ENCODE measurements at places on chromosomes 1 and 21.

DNA sequence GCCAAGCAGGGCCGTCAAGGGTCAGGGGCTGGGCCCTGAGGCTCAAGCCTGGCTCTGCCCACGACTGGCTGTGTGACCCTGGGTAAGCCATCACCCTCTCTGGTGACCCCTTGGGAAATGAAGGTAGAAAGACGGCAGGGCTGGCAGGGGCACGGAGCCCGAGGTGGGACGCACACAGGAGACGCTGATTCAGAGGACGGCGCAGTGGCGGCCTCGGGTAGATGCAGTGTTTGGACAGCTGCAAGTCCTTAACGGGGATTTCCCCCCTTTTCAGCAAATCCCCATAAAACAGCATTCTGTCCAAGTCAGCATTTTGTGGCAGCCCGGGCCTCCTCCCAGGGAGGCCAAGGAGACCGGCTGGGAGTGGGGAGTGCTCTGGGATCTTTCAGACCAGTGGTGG, 16.7 kb downstream of the COL8A2 start:
- no peak for DNase-seq

DNA sequence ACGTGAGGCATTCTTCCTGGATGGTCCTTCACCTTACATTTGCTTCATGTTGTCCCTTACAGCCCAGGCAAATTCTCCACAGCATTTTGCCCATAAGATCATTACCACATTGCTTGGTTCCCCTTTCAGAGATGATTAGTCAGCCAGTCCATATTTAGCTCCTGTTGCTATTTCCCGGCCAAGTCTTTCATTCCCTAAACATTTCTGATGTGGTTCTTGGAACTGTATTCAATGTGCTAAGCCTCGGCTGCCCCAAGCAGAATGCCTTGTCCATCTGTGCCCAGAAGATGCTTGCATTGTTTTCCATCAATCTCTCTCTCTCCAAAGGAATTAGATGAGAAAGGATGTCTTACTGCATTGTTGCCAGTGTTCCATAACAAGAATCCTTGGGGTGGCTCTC, 420.9 kb upstream of the CAMK1G start:
- DNase-seq: no peak

DNA sequence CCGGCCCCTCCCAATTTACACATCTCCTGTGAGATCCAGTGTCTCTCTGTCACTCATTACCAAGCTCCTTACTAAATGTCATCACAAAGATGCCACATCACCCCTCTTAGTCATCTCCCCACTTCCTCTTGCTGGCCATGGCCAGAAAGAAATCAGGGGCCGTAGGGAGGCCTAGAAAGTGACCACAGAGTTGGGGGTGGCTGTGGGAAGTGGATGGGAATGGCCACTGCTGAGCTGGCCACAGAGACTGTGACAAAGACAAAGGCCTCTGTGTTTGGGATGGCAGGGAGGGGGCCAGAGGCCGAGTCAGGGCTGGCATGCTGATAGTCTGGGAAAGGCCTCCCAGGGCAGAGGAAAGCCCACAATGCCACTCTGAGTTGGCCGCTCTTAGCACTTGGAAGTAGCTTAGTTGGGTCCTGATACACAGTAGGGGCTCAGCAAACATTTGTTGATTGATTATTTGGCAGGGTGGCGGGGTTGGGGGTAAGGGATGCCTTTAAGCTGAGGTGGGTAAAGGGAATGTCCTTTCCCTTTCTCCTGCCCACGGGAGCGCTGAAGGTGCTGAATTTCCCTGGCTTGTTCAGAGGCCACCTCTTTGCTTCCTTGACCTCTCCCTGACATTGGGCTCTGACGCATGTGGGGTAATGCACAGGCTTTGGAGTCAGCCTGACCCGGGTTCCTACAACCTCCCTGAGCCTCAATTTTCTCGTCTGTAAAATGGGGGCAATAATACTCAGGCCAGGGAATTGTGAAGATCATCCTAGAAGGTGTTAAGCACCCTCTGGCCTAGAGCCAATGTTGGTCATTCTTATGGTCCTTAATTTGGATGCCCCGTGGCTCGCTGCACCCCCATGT, 13.2 kb downstream of the NAV1 start:
- DNase-seq: no peak

- no peak for DNase-seq
These were observed 8.1 kb downstream of the S100A6 start for GRCh38 chr1:153527683-153528040.

DNA sequence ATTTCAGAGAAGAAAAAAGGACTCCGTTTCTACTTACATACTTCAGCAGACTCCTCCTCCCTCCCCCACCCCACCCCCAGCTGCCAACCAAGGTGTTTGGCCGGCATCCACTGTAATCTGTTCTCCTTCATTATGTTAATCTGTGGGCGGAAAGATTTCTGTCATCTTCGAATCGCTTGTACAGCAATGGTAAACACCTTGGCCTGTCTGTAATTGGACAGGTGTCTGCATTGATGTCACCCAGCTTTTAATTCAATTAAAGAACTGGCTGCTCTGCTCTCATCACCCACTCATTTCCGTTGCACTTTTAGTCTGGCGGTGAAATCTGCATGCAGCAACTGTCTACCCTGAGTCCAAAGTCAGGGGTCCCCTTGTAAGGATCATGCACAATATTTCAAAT, 368.6 kb downstream of the USH2A start:
- no peak for DNase-seq

DNA sequence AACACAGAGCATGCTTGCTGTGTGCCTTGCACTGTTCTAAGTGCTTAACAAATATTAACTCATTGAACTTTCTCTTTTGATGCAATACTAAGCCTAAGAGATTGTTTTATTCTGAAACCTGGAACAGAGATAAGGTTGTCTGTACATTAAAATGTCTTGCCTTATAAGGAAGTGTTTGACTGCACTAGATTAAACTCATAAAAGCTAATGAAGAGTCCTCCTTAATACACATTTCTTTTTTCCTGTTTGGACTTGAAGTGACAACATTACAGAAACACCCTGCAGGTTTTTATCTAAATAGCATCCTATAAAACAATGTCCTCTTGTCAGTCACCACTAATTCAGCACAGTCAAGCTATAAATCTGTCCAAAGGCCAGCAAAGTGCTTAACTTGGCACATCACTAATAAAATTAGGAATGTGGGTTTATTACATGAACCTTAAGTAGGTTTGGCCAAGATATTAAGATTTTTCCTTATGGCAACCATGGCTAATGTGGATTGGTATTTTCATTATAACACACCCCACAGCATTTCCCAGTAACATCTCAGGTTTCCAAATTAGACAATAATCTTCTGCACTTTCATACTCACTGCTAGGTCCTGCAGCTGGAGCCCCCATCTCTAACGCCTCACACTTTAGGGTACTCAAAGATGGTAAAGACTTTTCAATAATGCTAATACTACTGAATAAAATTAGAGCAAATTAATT, 389.7 kb downstream of the LMO4 start:
- no peak for DNase-seq

- no peak for DNase-seq
These were observed 5.3 kb downstream of the TNFRSF14 start for GRCh38 chr1:2561446-2561845.

GRCh38 chr1:17603091-17603841, 63.8 kb downstream of the ARHGEF10L start:
- no peak for DNase-seq

DNA sequence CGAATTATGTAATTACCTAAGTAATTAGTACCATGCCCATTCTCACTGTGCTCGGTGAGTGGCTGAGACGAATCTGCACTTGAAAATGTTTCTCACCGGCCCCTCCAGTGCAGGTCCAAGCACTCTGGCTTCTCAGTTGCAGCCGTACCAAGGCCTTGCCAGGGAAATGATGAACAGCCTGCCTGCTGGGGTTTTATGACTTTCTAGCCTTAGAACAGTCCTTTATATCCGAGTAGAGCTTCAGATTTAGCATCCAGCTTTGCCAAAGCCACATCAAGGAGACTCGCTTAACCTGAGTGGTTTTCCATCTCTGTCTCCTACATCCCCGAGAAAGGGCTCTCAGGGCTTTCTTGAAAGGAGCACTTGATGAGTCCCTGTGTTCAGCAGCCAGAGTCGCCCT, 83.4 kb downstream of the GREM2 start:
- DNase-seq: no peak

- DNase-seq: no peak
These were observed 170.2 kb downstream of the DYRK1A start for GRCh38 chr21:37536616-37537278.

- no peak for DNase-seq
These were observed 119.5 kb downstream of the GLIS1 start for GRCh38 chr1:53619367-53620060.

- DNase-seq: no peak
These were observed 19.0 kb upstream of the CCDC27 start for GRCh38 chr1:3733094-3733882.

DNA sequence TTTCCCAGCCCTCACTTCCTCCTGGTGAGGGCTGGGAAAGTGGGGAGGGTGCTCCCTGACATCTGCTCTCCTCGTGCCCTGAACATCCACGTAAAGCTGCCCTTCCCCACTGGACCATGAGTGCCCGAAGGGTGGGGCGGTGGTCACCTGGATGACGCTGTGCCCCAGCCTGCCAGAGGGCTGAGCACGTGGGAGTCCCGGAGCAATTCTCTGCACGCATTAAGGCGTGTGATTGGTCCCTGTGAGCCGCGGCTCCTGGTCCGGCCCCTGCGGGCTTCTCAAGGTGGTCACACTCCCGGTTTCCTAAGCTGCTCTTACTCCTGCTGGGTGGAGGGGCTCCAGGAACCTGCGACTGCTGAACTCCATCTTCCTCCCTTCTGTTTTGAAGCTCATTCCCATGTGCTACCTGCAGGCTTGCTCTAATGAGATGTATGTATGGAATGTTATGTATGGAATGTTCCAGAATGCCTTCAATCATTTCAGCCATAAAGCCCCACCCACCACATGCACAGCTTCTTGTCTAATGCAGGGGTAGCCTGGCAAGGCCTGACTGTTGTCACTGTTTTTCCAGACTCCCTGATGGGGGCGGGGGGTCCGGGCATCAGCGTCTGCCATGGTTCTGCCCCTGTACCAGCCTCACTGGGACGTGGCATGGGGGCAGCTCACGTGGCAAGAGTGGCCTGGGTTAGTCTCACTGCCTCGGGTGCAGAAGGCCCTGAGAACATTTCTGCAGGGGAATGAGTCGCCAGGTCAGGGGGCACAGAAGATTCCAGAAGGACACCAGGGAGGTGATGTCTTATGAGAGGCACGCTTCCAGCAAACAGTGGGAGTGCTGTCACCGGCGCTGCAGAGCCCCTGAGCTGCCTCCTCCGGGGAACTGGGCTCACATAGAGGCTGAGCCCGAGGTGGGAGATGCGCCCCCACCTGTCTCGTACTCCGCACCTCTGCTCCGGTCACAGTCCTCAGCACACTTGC, 19.4 kb downstream of the KRTAP10-1 start:
- no peak for DNase-seq

- no peak for DNase-seq
These were observed 66.6 kb upstream of the HOOK1 start for GRCh38 chr1:59748123-59748522.

GRCh38 chr21:38806153-38806941, 618 bp downstream of the ETS2 start:
- DNase-seq: no peak

- no peak for DNase-seq
These were observed 485.4 kb upstream of the USP24 start for GRCh38 chr1:55700359-55701130.

DNA sequence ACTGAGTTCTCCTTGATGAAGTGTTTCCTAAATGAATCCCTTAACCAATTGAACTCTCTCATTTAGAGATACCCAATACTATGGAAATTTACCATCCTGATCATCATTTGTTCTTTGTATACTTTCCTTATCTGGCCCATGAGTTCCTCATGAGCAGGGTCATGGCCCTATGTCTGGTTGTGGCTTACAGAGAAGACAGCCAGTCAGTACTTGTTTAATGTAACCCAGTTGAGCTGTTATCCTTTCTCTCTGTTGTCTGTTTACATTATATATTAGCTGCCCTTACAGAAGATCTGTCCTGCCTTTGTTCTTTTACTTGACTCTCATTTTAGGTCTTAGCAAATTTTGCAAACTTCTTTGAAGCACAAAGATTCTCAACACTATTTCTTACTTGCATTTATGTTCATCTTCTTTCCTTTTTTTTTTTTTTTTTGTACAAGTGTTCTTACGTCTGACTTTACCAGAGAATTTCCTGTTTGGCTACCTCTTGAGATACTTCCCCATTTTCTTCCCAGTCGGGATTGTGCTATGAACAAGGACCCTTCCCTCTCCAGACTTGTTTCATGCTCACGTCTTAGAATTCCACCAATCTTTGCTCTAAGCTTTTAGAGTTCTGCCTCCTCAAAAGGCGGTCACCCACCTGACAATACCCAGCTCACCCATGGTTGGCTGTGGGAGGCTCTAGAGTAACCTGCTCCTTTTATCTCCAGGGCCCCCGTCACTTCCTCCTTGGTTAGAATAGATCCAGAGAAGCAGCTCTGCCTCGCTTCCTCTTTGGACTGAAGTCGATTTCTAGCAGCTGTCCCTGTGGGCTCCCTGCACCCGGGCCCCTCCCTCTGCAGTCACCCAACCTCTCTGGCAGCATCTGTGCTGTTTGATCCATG, 53.6 kb upstream of the RUNX1 start:
- no peak for DNase-seq

GRCh38 chr1:172616195-172616594, 42.7 kb upstream of the FASLG start:
- DNase-seq: no peak

- DNase-seq: no peak
These were observed 21.8 kb upstream of the GRHL3 start for GRCh38 chr1:24297187-24297851.

GRCh38 chr21:44942566-44942965, 2.7 kb downstream of the SLX9 start:
- DNase-seq: no peak

GRCh38 chr1:6185635-6186382, 5.7 kb upstream of the CHD5 start:
- no peak for DNase-seq

GRCh38 chr1:17544776-17545350, 5.4 kb downstream of the ARHGEF10L start:
- DNase-seq: no peak

- DNase-seq: no peak
These were observed 13.0 kb downstream of the BTBD19 start for GRCh38 chr1:44821240-44821715.

GRCh38 chr21:46187814-46188213, 3.6 kb upstream of the SPATC1L start:
- DNase-seq: no peak

- DNase-seq: no peak
These were observed 13.6 kb downstream of the PPFIA4 start for GRCh38 chr1:203039609-203040512.

DNA sequence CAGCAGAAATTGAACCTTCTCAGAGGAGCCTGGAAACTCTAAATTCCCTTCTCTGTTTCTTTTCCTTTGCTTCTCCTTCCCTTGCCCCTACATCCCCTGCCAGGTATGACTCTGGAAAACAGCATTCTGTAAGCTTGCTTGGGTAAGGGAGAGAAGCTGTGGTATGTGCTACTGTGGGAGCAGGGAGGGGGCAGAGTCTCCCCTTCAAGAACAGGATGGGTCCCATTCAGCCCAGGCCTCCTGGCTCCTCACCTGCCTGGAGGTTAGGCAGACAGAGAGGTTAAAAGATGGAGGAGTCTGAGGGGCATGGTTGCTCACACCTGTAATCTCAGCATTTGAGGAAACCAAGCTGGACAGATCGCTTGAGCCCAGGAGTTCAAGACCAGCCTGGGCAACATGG, 40.6 kb upstream of the UBE2U start:
- DNase-seq: no peak

- no peak for DNase-seq
These were observed 188.3 kb downstream of the ASTN1 start for GRCh38 chr1:176976225-176976624.
